ENCODE measurements at places on chromosomes 3 and 15.

GRCh38 chr3:20140881-20141280 lies 45.1 kb downstream of the SGO1 start:
- DNase-seq, result no peak

- no peak for DNase-seq
These were observed 267.7 kb downstream of the TJP1 start for GRCh38 chr15:29554531-29554930.

DNA sequence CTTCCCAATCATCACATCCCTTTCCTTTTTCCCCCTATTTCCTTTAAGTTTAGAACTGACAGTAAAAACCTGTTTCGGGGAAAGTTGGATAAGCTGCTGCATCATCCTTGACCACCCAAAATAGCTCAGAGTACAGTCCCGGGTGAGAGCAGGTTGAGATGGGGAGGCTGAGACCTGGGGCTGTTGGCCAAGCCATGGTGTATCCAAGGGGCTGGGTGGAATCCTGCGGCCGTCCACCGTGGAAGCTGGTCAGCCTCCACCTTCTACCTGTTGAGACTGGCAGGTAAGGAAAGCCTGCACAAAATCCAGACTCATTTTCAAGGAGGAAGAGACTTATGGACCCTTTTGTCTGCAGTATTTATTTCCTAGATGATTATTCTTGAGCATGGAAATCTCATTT lies 128.2 kb upstream of the PLXNA1 start:
- DNase-seq, result no peak

DNA sequence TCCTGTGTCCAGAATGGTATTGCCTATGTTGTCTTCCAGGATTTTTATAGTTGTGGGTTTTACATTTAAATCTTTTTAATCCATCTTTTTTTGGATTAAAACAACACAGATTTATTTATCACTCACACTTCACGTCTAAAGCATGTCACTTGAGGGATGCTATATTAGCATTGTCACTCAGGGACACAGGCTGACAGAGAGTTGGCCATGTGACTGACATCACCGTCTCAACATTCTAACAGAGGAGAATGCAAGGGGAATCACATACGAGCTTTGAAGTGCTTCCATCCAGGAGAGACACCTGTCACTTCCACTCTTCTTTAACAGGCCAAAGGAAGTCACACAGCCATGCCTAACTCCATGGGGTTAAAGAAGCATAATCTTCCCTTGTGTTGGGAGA lies 204.6 kb upstream of the AZI2 start:
- no peak for DNase-seq

DNA sequence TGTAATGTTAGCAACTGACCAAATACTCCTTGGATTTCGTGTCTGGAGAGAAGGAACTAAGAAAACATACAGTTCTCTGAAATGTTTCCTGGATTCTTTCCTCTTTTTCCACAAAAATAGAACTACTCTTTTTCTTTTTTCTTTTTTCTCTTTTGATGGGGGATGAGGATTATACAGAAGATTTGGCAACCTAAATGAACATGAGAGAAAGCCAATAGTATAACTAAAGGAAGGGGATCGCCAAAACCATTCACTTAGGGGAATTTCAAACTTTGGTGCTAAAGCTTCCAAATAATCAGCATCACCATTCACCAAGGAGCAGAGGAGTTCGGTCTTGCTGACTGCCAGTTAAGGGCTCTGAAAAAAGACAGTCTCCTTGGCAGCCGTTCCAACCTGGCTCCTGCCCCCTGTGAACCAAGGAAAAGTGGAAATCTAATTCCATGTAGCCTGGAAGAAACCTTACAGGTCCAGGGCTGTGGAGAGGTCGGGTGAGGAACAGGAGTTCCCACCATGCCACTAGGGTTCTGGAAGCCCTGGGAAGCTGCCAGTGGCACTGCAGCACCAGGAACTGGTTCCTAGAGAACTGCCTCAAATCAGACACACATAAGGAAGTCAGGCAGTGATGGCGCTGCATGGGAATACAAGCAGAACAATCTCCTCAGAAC lies 176.9 kb downstream of the TNIK start:
- DNase-seq, result no peak

- no peak for DNase-seq
These were observed 140.1 kb downstream of the STAC start for GRCh38 chr3:36520241-36521006.

- no peak for DNase-seq
These were observed 156.3 kb downstream of the WNT5A start for GRCh38 chr3:55330756-55331155.

GRCh38 chr3:39907981-39908380 lies 98.6 kb downstream of the MYRIP start:
- no peak for DNase-seq

DNA sequence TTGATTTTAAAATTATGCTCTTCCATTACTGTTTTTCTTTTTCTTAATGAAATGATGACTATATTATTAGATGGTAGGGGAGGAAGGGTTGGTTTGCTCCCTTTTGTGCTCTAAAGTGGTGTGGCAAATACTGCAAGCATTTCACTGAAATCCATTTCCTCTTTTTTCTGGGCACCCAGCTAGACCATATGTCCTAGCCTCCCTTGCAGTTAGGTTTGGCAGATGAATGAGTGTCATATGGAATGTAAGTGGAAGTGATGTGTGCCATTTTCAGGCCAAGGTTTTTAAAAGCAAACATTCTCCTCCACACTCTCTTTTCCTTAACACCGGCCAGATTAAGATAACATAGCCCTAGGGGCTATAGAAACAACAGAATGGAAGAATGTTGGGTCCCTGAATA lies 363.0 kb downstream of the FGF12 start:
- DNase-seq, result no peak

DNA sequence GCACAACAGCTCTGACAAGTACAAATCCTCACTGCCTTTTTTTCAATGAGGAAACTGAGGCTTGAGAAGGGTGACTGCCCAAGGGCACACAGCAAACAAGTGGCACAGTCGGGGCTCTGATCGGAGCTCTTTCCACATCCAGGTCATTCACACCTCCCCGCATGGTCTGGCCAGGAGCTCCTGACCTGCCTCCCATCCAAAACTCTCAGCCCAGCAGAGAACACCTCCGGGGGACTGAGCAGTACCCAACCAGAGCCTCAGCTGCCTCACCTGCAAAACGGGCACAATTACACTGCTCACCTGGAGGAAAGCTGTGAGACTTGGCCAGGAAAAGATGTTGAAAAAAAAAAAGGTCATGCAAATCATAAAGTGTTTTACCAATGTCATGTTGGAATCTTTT lies 36.5 kb downstream of the WNT7A start:
- DNase-seq, result no peak

- no peak for DNase-seq
These were observed 530.8 kb downstream of the DIPK2A start for GRCh38 chr3:144502402-144502801.

GRCh38 chr15:67241132-67241855 lies 13.2 kb downstream of the AAGAB start:
- DNase-seq, result no peak

DNA sequence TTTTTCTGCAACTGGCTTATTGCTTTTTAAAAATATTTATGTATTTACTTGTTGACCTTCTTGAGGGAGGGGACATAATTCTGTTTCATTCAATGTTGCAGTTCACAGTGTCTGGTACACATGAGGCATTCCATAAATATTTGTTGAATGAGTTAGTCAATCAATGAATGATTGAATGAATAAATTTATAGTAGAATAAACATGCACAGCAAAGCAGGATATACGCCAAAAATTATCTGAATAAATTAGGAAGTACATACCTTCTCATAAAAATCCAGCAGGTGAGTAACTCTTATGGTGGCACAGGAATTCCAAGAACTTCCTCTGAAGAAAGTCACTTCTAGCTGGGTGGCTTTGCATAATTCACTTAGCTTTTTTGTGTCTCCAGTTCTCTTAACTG lies 469.4 kb upstream of the ATP11B start:
- no peak for DNase-seq

GRCh38 chr3:31022716-31023115 lies 128.3 kb upstream of the GADL1 start:
- DNase-seq, result no peak

DNA sequence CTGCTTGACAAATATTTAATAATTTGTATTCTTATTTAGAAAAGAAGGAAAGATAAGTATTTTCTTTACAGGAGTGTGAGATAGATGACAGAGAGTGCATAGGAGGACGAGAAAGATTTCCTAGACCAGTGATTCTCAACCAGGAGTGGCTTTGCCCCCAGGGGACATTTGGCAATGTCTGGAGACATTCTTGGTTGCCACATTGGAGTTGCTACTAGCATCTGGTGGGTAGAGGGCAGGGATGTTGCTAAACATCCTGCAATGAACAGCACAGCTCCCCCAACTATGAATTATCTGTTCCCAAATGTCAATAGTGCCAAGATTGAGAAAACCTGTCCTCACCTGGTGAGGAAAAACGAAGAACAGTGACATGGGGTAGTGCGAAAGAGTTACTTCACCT lies 30.8 kb upstream of the MINAR1 start:
- DNase-seq, result no peak

- DNase-seq, result no peak
These were observed 11.0 kb upstream of the ARL14 start for GRCh38 chr3:160665784-160666526.

DNA sequence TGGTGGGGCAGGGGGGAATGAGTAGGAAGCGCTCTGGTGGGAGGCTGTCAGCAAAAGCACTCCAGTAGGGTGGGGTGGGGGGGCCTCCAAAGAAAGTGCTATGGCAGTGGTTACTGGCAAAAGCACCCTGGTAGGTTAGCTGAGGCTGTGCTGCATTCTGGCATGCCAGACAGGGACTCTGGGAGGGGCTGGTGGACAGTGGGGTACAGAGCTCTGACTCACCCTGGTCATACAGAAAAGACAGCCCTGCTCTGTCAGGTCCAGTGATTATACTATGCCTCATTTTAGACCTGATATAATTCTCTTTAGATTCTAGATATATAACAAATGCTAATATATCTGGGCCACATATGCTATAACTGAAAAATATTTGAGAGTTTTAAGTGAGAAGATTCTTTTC lies 82.8 kb upstream of the CPNE4 start:
- DNase-seq, result no peak

DNA sequence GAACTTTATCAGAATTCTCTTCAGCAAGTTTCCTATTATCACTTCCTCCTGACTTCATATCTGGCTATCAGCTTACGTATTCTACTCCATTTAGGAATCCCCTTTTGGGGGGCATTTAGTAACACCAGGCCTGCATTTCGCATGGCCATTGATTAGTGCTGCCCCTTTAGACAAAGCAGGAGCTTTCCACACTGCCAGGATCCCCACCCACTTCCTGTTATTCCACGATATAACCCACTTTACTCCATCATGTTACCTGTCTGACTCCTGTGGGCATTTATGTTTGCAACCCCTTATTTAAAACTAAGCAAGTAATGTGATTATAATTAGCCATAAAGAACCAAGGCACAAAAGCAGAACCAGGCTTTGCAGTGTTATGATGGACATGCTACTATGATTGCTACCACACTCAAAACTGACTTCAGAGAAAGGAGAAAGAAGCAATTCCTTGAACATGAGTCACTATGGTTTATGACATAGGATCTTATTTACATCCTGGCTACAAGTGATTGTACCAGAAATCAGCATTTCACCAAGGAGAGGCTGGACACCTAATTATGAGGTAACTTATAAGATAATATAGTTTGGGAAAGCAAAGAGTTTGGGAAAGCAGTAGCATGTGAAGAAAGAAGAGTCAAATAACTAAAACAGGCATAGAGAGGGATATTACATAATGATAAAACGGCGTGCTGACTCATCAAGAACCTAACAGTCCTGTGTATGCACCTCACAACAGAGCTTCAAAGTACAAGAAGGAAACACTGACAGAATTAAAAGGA lies 96.3 kb downstream of the IGSF11 start:
- no peak for DNase-seq

DNA sequence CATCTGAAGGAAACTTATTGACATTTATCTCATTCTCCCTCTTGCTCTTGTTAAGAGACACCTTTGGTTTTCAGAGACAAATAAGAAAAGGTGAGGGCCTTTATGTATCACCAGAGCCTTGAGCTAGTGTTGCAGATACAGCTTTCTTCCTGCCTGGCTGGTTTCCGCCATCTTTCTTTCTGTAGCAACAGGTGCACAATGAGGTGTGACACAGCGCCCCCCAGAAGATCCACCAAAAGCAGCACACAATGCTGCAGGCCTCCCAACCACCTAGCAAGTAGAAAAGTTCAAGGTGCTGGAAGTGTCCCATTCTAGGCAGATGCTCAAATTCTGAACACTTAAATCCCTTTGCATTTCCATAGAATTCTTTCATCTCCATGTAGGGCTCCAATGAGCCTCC lies 106.6 kb downstream of the FOXP1 start:
- no peak for DNase-seq

- DNase-seq, result no peak
These were observed 35.1 kb upstream of the IGSF11 start for GRCh38 chr3:119069725-119070124.

GRCh38 chr3:161689584-161690298 lies 193.1 kb downstream of the OTOL1 start:
- DNase-seq, result no peak

DNA sequence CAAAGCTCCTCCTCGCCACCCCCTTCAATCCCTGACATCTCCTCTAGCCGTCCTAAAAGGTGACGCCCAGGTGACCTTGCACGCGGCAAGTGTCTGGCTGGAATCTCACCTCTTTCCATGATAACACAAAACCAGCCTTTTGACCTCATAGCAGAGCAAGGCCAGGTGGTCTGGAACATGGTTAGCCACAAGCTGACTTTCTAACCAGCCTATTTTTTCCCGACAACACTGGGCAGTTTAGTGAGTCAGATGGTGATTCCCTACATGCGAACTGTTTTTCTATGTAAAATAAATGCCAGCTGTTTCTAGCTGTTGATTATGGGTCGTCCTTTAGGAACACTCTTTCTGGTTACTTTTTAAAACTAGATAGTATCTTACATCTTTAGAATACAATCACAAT lies 243.0 kb downstream of the CD47 start:
- DNase-seq, result no peak

GRCh38 chr3:76365275-76365674 lies 579.9 kb upstream of the ZNF717 start:
- DNase-seq, result no peak

DNA sequence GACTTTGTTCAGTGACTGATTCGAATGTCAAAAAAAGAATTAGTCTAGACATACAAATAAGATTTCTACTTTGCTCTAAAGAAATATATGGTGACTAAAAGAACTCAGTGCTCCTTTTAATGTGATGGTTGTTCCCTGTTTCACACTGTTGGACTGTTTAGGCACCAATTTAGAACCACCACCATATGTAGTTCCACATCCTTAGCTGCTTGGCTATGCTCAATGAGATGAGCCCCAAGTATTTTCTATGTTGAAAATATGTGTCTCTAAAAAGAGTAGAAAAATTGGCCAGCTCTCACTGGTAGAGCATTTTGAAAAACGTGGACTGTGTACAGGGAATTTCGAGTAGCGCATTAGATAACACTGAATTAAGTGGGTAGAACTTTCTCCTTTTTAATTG lies 167.3 kb downstream of the GOLIM4 start:
- DNase-seq, result no peak

Data from activated T-helper 1 cell treated with anti-CD3 and anti-CD28 coated beads, Interleukin-2, amount 50 U/mL, for 16 hours (primary cell).